ENCODE measurements at places on chromosomes 1 and 21. TPM values are rescaled to one million over a fixed set of nuclear protein-coding genes. Genes with fewer than 3 reads are reported as not detected.

The HSF2BP gene
- total RNA-seq: 0.66 TPM

- DNase-seq: no peak
Observed at GRCh38 chr1:31581821-31582810, 5.8 kb downstream of the TINAGL1 start.

DNA sequence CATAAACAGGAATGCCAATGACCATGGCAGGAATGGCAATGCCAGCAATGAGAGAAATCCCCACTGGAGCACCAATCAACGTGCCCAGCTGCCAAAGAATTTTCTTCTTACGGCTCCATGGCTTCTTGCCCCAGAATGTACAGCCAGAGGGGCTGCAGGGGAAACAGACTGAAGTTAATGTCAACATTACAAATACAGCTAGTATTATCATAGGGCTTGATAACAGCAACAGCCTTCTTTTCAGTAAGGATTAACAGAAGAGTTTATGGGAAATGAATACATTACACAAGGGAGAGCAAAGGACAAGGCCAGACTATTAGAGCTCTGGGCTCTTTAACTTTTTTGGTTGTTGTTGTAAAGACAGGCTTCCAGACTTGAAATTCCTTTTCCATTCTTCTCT lies 18.2 kb downstream of the RNF19B start:
- DNase-seq: no peak

- no peak for DNase-seq
Observed at GRCh38 chr1:28865997-28866650, 48.2 kb upstream of the EPB41 start.

All from esophagus muscularis mucosa (tissue), 4 donors.